ENCODE measurements at places on chromosomes 11 and 22. TPM values are rescaled to one million over a fixed set of nuclear protein-coding genes. Genes with fewer than 3 reads are reported as not detected.

DNA sequence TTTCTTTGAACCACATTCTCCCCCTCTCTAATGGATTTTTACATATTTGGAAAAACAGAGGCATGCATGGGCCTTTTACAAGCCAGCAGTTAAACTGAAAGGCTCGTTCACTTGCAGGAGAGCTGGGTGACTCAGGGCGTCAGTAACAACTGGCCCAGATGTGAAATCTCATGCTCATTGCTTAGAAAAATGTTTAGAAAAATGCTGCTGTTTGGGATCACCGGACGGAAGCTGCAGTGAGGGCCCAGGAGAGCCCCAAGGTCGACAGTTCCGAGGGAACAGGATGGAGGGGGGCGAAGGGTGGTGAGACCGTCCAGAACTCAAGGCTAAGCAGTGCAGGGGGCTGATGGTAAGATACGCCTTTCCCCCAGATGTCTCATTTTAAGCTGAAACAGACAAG lies 41.7 kb upstream of the SMTN start:
- no peak for DNase-seq

GRCh38 chr11:2222451-2222850 lies 47.9 kb downstream of the ASCL2 start:
- DNase-seq = no peak

- no peak for DNase-seq
Observed at GRCh38 chr11:64817476-64817875, 7.1 kb upstream of the MEN1 start.

GRCh38 chr22:48574776-48575617 lies 1252.7 kb downstream of the BRD1 start:
- peak; percentile 44 for DNase-seq

GRCh38 chr22:45867118-45867905 lies 109.7 kb downstream of the WNT7B start:
- DNase-seq = no peak

- no peak for DNase-seq
Observed at GRCh38 chr11:128720522-128720985, 26.7 kb downstream of the FLI1 start.

DNA sequence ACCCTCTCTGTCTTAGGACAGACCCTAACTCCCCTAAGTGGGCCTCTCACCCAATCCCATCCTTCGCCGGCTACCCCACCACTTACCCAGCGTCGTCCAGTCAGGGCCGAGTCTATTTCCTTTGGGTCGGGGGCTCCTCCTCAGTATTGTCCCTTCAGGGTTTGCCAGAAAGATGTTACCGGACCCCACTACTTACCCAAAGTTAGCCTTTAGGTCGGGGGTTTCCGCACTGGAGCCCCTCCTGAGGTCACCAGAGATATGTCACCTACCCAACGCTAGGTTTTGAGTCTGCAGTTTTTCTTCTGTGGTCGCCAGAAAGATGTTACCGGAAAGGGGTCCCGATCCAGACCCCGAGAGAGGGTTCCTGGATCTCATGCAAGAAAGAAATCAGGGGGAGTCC lies 17.9 kb upstream of the B4GALNT4 start:
- no peak for DNase-seq

GRCh38 chr11:19848219-19848618 lies 135.6 kb downstream of the NAV2 start:
- DNase-seq = no peak

- DNase-seq = no peak
Observed at GRCh38 chr11:6927030-6927617, 898 bp downstream of the ZNF215 start.

GPR83 gene
- total RNA-seq = 0.32 TPM

CHRDL2 gene
- 25.4 TPM for total RNA-seq

NOX4 gene
- 2.7 TPM for total RNA-seq

SEPTIN5 gene
- 118 TPM for total RNA-seq

OR51B4 gene
- not detected for total RNA-seq

RIMBP3B gene
- 0.06 TPM for total RNA-seq

Measured in left cardiac atrium (tissue), 4 donors.